ENCODE measurements at places on chromosomes 4 and X. TPM values are rescaled to one million over a fixed set of nuclear protein-coding genes. Genes with fewer than 3 reads are reported as not detected.

The SGMS2 gene
- 0.54 TPM for total RNA-seq

The CYTL1 gene
- total RNA-seq: not detected

GRCh38 chr4:144906181-144906925 lies 191.6 kb downstream of the ANAPC10 start:
- no peak for DNase-seq

- DNase-seq: no peak
Observed at GRCh38 chr4:85399270-85399669, 75.7 kb upstream of the ARHGAP24 start.

GRCh38 chrX:147679356-147680005 lies 232.2 kb upstream of the FMR1 start:
- no peak for DNase-seq

GRCh38 chr4:117077760-117078159 lies 7.6 kb downstream of the TRAM1L1 start:
- no peak for DNase-seq

DNA sequence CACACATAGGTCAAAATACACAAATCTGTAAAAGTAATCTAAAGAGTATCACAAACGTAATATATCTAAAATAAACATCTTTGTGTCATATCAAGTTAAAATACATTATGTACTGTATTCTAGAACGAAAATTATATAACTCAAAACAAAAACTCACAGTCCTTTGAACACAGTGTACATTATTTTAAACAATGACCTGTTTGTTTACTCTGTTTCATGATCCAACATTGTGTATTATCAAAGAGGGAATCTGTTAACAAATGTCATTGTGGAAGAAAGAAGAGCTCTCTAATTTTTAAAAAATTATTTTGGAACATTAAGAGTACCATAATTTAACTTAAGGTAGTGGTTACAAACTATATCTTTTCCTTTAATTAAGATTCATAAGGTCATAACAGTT lies 144.1 kb downstream of the FRYL start:
- DNase-seq: no peak

- DNase-seq: no peak
Observed at GRCh38 chr4:126395664-126396063, 1080.9 kb downstream of the FAT4 start.

- no peak for DNase-seq
Observed at GRCh38 chr4:98290511-98290910, 29.3 kb downstream of the RAP1GDS1 start.
